ENCODE measurements at places on chromosomes 13 and 19. TPM values are rescaled to one million over a fixed set of nuclear protein-coding genes. Genes with fewer than 3 reads are reported as not detected.

Gene BST2
- polyA plus RNA-seq, result 225 TPM

Gene DNAJC15
- 31.1 TPM for polyA plus RNA-seq

Gene ZNF837
- polyA plus RNA-seq, result 0.13 TPM

Gene PROZ
- polyA plus RNA-seq, result not detected

Gene ZNF728
- not detected for polyA plus RNA-seq

Gene KIR3DL2
- polyA plus RNA-seq, result 0.04 TPM

Gene CACNG8
- not detected for polyA plus RNA-seq

Gene ZNF813
- 0.11 TPM for polyA plus RNA-seq

Gene FFAR1
- polyA plus RNA-seq, result not detected

Gene AMH
- polyA plus RNA-seq, result not detected

Gene SOX1
- not detected for polyA plus RNA-seq

Gene LENG9
- polyA plus RNA-seq, result 2.0 TPM

Gene ZNF132
- polyA plus RNA-seq, result 0.92 TPM

Gene SIGLEC10
- 16.6 TPM for polyA plus RNA-seq

Gene ASF1B
- polyA plus RNA-seq, result 9.2 TPM

Gene DIRAS1
- not detected for polyA plus RNA-seq

Gene NLRP12
- polyA plus RNA-seq, result 48.4 TPM

Gene GRAMD1A
- 15.1 TPM for polyA plus RNA-seq

Gene ZNF823
- 0.48 TPM for polyA plus RNA-seq

Gene CDX2
- not detected for polyA plus RNA-seq

Gene CDC42EP5
- not detected for polyA plus RNA-seq

Gene WASF3
- polyA plus RNA-seq, result not detected

Gene CRYL1
- 51.4 TPM for polyA plus RNA-seq

Gene WDR88
- not detected for polyA plus RNA-seq

Gene PSMC4
- polyA plus RNA-seq, result 79.6 TPM

Gene NBEA
- 0.03 TPM for polyA plus RNA-seq

Gene PLEKHA4
- 0.79 TPM for polyA plus RNA-seq

Gene RYR1
- polyA plus RNA-seq, result 2.1 TPM

Gene KLK10
- not detected for polyA plus RNA-seq

Gene NKPD1
- not detected for polyA plus RNA-seq

Gene UTP14C
- polyA plus RNA-seq, result 1.2 TPM

Gene KEAP1
- polyA plus RNA-seq, result 32.6 TPM

Gene FFAR2
- polyA plus RNA-seq, result 5.7 TPM

Gene ZNF320
- polyA plus RNA-seq, result 1.6 TPM

Gene CABP5
- not detected for polyA plus RNA-seq

Gene SPACA7
- polyA plus RNA-seq, result not detected

Gene STOML3
- not detected for polyA plus RNA-seq

Gene ZNF846
- polyA plus RNA-seq, result 2.5 TPM

Gene PRRG2
- polyA plus RNA-seq, result not detected

Gene ANGPTL4
- not detected for polyA plus RNA-seq

Gene IGSF23
- polyA plus RNA-seq, result 0.23 TPM

Gene KLHL1
- polyA plus RNA-seq, result not detected

Gene CEACAM4
- 40.7 TPM for polyA plus RNA-seq

Gene TNNI3
- 1.2 TPM for polyA plus RNA-seq

Gene SBK3
- not detected for polyA plus RNA-seq

Gene ZNF547
- not detected for polyA plus RNA-seq

All from CD14-positive monocyte (primary cell).